ENCODE measurements at places on chromosomes 7 and 10.

- DNase-seq, result no peak
These were observed 708 bp upstream of the GPR85 start for GRCh38 chr7:113087071-113087998.

DNA sequence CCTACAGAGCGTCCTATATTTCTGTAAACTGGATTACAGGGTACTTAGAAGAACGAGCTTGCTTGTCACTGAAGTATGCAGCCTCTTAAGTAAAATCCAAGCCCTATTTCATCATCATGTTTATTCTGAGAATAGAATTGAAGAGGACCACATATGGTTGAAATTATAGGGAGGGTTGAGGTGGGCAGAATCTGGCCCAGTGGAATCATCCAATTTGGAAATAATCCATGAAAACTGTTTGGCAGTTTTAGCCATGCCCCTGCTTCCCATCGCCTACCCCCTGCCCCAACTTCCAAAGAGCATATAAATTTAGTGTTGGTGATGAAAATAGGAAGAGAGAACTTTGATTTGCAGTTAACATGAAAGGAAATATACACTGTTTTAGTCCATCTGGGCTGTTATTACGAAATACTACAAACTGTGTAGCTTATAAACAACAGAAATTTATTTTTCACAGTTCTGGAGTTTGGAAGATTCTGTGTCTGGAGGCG lies 150.4 kb downstream of the PRKG1 start:
- DNase-seq, result no peak

GRCh38 chr10:133400624-133401424 lies 6.9 kb downstream of the MTG1 start:
- no peak for DNase-seq

GRCh38 chr7:139488810-139489209 lies 5.3 kb upstream of the KLRG2 start:
- no peak for DNase-seq

DNA sequence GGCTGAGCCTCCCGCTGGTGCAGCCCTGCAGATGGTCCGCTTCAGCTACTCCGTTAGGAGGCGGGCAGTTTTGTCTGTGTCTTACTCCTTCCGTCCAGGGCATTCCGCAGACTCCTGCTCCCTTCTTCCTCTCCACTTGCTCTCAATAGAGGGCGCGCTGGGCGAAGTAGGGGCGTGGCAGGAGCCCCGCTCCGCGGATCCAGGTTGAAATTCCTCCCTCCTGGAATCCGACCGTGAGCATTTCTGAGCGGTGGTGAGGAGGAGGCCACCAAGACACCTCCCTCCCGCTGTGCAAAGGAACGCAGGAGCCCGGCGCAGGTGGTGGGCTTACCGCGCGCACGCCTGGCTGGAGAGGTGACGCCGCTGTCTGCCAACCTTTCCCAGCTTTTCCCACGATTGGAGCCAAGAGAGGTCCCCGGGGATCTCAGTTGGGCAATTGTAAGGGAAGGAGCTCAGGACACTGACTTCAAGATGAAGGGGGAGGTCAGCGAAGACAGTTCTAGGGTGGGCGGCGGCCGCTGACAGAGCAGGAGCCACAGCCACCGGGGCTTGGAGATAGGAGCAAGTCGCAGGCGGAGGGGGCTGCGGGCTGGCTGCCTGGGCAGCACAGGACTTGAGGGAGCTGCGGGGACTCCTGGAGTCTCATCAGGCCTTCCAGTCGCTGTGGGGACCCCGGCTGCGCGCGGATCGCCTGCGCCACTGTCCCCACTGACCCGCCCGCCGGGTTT lies 1011.3 kb downstream of the XPNPEP1 start:
- no peak for DNase-seq

GRCh38 chr10:106111246-106111645 lies 1053.3 kb downstream of the SORCS1 start:
- DNase-seq, result no peak

GRCh38 chr10:49831352-49832035 lies 69.4 kb upstream of the OGDHL start:
- DNase-seq, result no peak

GRCh38 chr10:80472234-80473095 lies 18.4 kb downstream of the TSPAN14 start:
- DNase-seq, result no peak

- peak; percentile 14 for DNase-seq
These were observed 37.3 kb upstream of the PRSS1 start for GRCh38 chr7:142711746-142712616.

DNA sequence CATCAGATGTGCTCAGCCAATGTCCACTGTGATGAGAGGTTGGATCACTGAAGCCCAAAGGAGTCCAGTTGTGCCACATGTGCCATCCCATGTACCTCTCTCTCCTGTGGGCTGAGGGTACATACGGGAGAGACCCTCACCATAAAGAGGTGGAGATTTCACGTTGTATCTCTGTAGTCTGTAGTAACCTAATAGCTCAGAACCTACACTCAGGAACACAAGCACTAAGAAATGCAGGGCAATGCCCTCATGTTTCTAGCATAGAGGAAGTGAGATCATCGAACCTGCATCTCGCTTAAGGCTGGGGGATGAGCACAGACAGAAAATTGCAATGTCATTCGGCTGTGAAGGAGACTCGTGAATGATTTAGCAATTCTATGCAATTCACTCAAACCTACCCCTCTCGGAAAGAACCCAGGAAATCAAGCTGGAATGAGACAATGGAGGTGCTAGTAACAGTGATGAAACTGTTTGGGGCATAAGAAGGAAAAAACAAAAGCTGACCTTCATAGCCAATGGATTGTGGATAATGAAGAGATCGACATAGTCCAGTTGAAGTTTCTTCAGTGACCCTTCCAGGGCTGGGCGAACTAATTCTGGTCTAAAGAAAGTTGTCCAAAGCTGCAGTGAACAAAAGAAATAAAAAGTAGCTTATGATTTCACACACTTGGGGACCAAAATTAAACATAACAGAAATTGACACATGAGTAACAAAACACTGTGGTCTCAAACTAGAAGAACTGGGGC lies 80.3 kb upstream of the UCN3 start:
- DNase-seq, result no peak

DNA sequence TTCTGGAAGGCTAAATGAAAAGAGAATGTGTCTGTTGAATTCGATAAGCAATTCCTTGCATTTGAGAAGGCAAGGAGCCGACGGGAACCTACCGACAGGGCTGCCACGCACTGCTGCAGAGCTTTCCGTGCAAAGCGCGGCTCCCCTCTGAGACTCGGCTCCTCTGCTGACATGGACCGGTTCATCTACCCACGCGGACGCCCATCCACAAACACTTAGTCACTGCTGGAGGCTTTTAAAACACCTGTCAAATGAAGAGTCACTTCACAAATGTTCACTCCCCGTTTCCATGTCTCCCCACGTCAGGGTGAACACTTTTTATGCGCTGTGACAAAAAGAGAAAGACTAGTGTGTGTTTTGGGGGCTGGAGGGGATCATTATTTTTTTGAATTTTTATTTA lies 32.0 kb downstream of the AMZ1 start:
- DNase-seq, result no peak

DNA sequence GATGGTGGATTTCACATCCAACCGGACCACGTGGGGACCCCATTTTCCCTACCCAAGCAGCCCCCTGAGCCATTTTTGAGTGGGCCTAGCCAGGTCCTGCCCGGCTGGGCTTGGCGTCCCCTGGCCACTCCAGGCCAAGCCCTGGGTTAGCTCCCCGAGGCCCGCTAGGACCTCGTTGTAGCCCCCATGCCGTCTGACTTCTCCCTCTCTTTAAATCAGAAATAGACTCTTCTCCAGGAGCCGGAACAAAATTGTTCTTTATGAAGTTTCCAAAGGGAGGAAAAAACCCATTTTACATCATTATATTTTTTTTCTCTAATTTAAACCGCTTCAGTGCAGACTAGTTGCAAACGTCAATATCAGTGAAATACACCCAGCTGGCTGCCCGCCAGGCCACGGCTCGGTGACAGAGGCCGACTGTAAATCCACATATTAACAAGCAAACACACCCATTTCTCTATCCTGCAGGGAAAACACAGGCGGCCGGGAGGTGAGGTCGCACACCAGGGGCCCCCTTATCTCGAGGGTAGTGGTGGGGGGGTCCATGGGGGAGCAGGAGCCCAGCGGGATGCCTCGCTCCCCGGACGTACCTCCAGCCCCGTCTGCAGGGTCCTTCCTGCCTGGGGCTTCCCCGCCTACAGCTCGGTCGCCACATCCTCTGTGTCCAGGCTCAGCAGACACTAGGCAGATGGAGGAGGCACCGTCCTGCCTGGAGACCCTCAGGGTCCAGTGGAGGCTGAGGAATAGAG lies 72.7 kb downstream of the ELFN1 start:
- no peak for DNase-seq

DNA sequence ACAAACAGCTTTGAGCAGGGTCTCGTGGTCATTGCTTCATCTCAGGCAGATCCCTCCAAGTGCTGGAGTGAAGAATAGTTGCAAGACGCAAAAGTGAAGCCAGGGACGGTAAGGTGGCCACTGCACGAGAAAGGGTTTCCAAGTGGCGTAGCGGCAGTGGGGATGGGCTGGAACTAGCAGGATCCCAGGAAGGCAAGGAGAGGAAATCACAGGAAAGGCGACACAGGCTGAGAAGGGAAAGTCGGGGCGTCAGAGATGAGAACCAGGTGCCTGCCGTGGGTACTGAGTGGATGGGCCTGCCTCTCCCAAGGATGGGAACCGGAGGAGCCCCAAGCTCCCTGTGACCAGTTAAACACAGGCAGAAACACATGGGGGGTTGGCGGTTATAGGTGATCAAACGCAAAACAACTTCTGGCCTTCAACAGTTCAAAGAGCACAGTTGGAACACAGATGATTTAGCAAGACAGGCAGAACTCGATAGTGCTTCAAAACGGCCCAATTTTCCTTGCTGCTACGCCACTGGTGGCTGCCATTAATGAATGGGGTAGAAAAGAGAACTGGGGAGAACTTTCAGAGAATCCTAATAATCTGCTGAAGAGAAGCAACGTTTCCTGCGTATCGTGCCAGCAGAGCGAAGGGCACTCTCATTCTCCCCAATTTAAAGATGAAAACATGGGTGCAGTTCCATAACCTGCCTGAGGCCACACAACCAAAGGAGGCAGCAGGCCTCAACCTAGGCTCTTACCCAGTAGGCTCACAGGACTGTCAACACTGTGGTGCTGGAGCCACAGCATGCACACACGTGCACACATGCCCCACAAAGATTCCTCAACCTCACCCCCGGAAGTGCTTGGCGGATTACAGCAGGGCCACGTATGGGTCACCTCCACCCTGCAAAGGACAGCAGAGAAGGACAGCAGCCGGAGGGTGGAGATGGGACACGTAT lies 61.9 kb downstream of the MAD1L1 start:
- no peak for DNase-seq

GRCh38 chr7:33446551-33446950 lies 317.2 kb downstream of the BBS9 start:
- DNase-seq, result no peak

DNA sequence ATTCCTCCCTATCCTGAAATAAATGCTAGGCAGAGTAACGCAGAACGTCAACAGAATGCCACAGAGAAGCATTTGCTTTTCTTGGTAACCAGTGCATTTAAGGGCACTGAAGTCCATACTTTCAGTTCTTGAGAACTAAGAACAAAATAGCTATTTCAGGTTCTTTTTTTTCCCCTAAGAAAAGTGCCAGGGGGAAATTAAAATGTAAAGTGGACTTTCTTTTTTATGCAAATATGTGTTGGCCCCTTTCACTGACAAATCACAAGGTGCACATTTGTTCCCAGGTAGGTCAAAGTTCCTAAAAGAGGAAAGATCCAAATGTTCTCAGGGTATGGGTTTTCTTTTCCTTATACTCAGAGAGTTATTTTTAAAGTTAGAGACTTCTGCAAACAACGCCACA lies 151.5 kb downstream of the HPSE2 start:
- DNase-seq, result no peak

DNA sequence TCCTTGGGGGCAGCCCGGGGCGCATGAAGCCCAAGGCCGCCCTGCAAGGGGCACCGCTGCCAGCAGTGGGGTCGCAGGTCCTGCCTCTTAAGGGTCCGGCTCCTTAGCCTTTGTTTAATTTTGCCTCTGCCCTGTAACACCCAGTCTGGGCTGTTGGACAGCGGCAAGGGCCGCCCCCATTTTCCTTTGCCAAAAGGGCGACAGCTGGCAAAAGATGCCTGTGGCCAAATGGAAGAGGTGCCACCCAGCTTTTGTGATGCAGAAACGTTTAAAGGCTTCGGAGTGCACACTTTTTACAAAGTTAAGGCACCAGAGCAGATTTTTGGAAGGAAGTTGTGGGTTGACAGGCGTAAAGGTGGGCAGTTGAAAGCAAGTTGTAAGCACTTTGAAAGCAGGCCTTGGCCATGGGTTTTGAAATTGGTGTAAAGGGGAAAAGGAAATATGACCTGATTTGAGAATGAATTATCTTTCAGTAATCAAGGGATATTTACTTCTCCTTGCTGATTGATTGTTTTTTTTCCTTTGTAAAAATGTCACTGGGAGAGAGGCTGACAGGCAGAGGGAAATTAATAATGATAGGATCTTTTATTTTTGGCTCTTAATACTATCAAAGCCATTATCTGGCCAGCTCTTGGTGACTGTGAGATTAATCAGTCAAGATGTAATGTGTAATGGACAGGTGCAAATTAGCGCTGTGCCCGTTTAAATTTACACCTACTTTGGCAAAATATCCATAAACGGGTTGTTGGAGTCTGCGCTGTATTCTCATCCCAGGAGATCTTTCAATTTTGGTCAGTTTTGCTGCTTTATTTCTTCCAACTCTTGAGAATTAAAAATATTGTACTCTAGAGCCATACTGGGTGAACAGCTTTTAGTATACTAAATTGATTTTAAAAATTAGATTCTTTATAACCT lies 1.2 kb downstream of the CASD1 start:
- DNase-seq, result peak; percentile 22

DNA sequence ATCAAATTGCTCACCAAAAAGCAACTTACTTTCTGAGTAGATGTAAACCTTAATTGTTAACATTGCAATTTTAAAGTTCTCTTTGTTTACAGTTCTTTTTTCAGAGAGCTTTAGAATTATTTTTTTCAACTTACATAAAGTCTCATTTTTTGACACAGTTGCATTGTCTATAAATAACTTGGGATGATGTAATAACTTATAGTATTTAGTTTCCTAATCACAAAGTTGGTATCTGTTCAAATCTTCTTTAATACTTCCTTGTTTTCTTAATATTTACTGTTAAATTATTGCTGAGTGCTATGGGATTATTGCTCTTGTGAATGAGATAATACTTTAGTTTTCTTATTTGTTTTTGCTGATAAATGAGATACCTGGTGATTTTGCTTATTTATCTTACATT lies 18.9 kb upstream of the SUV39H2 start:
- no peak for DNase-seq

DNA sequence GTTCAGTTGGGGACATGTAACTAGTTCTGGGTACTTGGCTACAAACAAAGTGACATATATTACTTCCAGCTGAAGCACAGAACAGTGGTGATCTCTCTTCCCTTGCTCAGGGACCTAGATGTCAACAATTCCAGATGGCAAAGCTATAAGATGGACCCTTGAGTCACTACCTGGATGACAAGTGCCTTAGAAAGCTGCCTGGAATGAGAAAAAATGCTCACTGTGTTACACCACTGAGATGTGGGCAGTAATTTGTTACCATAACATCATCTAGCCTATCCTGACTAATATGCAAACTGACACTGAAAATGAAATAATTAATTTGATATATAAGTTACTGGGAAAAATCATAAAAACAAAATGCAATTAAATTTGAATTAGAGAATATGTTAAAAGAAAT lies 16.4 kb upstream of the CTTNBP2 start:
- DNase-seq, result no peak
